HT1080 (cell line): ENCODE measurements at places on chromosomes 16 and 17. TPM values are rescaled to one million over a fixed set of nuclear protein-coding genes. Genes with fewer than 3 reads are reported as not detected.

- no peak for DNase-seq
These were observed 611 bp upstream of the ANKRD40 start for GRCh38 chr17:50708050-50709000.

CD19 gene
- total RNA-seq = not detected in 2 replicates

NPIPB6 gene
- 0.27 TPM in 1 of 2 replicates, not detected in the other for total RNA-seq

NPIPA7 gene
- 0.43 and 4.8 TPM in 2 replicates for total RNA-seq

DNA sequence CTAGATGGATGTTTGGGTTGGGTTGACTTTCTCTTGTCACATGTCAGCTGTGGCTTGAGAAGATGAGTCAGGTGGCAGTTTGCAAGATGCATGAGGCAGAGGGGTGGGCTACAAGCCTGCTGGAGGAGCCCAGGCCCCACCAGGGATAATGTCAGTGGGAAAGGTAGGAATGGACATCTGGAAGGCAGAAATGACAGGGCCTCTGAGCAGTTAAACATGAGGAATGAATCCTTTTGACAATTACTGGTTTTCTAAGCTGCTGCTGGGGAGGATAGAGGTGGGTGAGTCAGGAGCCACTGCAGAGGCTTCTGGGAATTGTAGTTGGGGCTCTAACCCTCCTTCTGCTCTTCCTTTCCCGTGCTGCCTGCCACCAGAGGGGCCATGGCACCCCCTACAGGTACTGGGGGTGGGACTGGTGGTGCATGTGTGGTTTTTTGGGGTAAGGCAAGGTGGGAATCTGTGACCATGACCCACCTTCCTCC, 15.7 kb downstream of the SLC52A1 start:
- DNase-seq = peak; percentile 70

MPG gene
- 198 and 210 TPM in 2 replicates for total RNA-seq

TEX14 gene
- total RNA-seq = 2.5 and 2.7 TPM in 2 replicates

KRTAP4-5 gene
- not detected in 2 replicates for total RNA-seq

DNA sequence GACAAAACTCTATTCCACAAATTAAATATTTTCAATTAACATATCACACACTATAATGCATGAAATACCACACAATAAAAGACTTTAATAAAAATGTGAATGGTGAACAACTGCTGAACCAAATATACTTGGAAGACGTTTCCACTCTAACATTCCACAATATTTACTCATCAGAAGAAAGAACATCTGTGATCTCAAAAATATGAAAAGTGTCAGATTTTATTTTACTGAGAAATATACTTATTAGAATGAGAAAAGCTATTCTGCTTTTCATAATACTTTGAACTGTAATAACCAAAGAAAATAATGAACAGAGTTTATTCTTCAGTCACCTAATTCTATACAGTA, 181.8 kb upstream of the AXIN2 start:
- no peak for DNase-seq

GRCh38 chr16:58487566-58488351, 12.2 kb upstream of the NDRG4 start:
- peak; percentile 73 for DNase-seq

MRPS7 gene
- 123 and 139 TPM in 2 replicates for total RNA-seq

PIGQ gene
- total RNA-seq = 38.2 and 53.0 TPM in 2 replicates

- DNase-seq = peak; percentile 80
These were observed 114.2 kb upstream of the TMEM97 start for GRCh38 chr17:28204751-28205150.

IGF2BP1 gene
- total RNA-seq = 18.5 and 18.6 TPM in 2 replicates

DNA sequence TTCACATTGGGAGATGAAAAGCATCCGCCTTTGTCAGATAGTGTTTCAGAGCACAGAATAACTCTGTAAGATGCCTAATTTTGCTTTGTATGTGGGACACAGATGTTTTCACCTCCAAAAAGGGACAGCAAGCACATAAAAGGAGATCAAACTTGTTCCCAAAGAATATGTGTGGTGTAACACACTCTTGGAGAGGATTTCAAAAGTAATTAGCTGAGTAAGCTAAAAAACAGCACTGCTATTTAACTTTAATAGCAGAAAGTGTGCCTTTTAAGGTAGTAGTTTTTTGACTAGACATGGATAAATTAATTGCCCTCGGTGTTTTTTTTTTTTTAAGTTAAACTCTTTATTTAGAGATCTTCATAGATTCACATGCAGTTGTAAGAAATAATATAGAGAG, 65.2 kb downstream of the COX10 start:
- no peak for DNase-seq

DNA sequence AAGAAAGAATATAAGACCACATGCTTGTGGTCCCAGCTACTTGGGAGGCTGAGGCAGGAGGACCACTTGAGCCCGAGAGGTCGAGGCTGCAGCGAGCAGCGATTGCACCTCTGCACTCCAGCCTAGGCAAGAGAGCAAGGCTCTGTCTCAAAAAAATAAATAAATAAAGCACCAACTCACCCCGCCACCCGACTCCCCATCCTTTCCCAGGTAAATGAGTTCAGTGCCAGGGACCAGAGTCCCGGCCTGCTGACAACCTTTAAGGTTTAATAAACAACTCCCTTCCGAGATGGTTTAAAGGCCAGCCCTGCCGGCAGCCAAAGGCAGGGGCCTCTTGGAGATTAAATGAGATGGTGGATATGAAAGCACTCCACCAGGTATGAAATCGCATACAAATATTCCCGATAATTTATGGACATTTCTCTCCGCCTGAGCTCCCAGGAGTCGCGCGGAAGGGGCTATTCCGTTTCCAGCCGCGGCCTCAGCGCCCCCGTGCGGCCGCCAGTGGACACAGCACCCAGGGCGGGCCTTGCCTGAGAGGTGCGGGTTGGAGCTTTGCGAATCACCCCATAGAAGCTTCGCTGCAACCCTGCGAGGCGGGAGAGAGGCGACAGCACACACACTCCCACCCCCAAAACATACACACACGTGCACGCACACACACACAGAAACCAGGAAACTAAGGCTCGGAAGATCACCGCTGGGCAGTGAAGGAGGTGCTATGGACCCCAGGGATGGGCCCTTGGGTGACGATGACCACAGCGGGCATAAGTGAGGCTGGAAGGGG, 4.0 kb upstream of the RPL38 start:
- DNase-seq = peak; percentile 57

DNA sequence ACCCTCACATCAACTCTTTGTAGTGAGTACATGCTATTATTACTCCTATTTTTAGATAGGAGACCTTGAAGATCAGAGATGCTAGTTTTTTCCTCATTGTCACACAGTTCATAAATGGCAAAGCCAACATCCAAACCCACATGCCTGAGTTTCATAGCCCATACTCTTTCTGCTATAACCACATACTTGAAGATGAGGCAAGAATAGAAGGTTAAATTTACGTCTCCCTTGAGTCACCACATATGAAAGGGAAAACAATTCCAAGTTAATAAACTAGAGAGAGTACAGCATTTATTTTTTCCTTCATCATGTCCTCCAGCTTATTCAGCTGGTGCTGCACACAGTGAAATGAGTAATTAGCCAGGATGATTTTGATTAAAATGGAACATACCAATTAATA, 23.7 kb downstream of the NUDT7 start:
- no peak for DNase-seq

DNA sequence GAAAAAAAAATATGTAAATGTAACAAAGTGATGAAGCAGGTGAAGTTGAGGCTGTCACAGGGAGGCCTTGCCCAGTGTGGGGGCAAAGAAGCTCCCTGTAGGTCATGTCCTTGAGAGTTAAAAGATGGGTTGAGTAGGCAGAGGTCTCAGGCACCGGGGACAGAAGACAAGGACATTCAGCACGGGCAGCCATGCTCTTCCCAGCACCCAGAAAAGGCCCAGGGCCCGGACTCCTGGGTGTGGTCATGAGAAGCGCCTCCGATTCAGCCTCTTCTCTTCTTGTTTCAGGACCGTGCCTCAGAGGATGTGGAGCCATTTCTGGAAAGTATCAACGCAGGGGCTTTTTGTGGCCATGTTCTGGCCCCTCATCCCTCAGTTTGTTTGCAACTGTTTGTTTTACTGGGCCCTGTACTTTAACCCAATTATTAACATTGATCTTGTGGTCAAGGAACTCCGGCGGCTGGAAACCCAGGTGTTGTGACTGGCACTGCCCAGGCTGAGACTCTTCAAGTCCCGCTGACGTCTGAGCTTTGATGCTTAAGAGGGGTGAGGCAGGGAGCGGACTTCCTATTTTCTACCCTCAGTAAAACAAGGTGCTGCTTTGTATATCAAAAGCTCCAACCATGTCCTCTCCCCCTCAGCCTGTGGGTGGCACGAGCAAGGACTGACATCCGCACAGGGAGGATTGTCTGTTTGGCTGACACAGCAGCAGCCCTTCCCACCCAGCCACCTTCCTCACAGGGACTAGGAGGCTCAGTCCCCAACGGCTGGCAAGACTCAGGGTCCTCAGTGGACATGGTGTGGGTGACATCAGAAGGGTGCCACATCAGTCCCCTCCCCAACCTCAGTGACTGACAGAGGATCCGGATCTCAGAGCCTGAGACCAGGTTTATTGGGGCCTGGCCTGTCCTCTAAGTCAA, 26.5 kb downstream of the PLA2G10 start:
- DNase-seq = no peak
